ENCODE measurements at places on chromosomes 7 and 10.

DNA sequence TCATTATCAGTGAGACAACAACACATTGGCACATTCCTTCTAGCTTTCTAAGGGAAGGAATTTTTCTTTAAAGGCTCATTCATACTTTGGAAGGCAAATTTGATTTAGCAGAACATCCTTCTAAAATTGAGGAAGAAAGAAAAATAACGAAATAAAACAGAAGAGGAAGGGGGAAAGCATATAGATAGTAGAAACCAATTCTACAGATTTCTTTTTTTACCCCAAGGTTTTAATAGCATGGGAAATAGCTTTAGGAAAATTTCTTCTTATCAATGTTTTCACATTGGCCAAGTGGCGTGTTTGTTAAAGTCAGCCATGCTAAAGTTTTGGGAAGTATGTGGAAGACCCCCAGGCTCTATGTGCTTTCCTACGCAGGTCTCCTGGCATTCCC, 35.7 kb downstream of the MACROH2A2 start:
- no peak for DNase-seq

- DNase-seq = no peak
Observed at GRCh38 chr10:32350811-32351350, 3.9 kb upstream of the EPC1 start.

- DNase-seq = no peak
Observed at GRCh38 chr10:128861018-128861901, 605.8 kb upstream of the MGMT start.

DNA sequence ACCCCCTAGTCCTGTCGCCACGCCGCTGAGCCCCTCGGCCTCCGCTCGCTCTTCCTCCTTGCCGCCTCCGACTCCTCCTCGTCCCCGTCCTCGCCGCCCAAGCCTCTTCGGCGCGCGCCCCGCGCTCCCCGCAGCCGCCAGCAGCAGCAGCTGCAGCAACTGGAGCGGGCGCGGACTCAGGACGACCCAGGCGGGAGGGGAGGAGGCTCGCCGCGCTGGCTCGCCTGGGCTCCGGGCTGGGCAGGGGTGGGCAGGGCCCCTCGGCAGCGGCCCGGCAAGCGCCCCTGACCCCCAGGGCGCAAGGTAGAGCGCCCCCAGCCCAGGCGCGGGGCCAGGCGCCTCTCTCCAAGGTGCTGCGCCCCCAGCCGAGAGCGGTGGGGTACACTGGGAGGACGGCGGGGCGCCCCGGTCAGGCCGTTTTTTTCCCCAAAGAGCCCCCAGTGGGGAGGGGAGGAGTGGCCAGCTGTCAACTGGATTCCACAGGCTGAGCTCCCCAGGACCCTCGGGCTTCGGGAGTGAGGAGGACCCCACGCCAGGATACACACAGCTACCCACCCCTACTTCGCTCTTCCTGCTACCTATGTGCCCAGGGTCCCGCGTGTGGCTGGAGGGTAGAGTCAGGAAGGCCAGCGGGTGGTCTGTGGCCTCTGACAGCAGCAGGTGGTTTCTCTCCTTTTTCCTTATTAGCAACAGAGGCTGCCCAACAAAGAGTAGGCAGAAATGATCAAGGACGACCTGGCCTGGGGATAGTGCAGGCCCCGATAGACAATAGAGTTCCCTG, 903 bp upstream of the KCNMA1 start:
- no peak for DNase-seq
